ENCODE measurements at places on chromosomes 5 and 9.

DNA sequence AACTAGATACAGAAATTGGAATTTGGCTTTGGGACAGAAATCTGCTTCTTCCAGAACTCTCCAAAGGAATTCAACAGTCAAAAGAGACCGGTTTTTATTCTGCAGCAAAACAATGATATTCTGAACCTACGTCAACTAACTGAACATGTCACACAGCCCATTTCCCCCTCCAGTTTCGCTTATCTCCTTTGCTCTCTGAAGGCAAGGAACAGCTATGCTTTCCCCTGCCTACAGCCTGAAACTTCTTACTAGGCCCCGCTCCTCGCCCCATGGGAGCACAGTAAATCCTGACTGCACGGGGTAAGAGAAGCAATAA lies 488 bp downstream of the SKIC3 start:
- no peak for DNase-seq

DNA sequence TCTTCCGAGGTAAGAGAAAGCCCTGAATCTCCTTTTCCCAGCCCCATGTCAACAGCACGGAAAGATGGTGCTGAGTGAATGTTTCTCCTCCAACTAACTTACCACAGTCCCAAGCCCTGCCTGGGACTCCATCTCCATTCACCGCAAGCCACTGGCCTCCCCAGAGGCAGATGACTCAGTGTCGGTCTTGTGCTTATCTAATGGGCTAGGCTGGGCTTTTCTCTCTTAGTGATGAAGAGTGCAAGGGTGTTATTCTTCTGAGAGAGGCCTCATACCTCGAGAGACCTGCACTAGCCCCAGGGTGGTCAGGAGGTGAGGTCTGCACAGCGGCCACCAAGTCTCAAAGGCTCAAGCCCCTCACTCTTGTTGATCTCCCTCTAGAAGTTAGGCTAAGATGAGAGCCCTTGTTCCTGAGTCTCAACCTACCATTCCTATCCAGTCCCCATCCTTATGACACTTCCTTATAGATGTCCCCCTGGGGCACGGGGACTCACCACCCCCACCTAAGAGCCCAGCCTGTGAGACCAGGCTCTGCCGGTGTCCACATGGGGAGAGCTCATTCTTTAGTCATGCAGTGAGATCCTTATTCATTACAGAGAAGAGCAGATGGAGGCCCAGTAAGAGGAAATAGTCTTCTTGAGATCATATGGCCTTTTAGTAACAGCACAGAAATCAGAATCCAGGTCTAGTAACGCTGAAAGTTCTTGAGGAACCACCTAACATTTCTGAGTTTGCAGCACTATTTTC lies 127.0 kb downstream of the SAXO1 start:
- no peak for DNase-seq

GRCh38 chr5:131792896-131793295 lies 3.9 kb downstream of the FNIP1 start:
- DNase-seq: no peak

DNA sequence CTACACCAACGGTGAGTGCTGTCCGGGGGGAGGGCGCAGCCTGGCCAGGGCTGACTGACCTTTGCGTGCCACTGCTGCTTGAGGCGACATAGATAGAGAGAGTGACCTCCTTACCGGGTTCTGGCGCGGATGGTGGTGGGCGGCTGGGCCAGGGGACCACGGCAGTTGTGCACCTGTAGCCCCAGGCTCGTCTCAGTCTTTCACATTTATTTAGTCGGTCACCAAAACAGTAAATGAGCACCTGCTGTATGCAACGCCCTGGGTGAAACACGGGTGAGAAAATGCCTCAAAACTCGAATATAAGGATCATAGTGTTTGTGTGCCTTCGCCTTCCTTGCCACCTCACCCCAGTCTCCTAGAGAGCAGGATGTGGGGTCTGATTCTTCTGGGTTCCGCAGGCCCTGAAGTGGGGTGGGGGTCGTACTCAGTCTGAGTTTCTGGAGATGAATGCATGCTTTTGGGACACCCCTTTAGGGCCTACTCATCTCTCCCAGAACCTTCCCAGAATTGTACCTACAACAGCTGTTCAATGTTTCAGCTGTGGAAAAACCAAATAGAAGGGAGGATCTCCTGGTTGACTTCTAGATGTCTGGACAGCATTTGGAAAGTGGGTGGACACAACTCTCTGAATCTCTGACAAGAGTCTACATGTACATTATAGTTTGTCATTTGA lies 714 bp downstream of the SEC24A start:
- DNase-seq: peak; percentile 18

All from muscle of arm (tissue), 14 donors.